Inflammatory macrophage treated with lipopolysaccharide for 1 hour (primary cell): ENCODE measurements at places on chromosomes 13 and 19.

GRCh38 chr13:101700598-101700997, 248.1 kb downstream of the ITGBL1 start:
- no peak for DNase-seq

- no peak for DNase-seq
Measured at GRCh38 chr13:73248711-73249580, 190.1 kb downstream of the KLF5 start.

DNA sequence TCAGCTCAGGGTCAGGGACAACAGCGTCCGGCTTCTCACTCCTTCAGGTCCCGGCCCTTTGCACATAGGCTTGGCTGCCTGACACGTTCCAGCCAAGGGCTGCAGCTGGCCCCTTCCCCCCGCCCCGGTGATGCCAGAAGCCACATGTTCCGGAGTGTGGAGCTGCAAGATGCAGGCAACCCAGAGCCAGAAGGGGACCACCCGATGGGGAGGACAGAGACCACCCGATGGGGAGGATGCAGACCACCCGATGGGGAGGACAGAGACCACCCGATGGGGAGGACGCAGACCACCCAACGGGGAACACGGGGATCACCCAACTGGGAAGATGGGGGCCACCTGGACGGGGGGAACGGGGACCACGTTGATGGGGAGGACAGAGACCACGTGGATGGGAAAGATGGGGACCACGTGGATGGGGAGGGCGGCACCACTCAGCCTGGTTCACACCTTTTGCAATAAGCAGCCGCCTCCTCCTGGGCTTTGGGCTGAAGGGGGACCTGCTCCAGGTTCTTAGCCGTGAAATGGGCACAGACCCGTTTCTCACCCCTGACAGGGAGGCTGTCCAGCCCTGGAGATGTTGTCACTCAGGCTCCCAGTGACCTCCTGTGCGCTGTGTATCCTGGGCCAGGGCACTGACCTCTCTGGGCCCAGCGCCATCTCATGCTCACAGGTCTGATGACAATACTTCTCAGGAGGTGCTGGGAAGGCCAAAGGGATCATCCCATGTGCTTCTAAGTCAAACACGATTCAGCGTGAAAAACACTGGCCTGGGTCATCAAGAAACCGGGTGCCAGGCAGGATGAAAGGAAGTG, 34.5 kb downstream of the C13orf46 start:
- no peak for DNase-seq

DNA sequence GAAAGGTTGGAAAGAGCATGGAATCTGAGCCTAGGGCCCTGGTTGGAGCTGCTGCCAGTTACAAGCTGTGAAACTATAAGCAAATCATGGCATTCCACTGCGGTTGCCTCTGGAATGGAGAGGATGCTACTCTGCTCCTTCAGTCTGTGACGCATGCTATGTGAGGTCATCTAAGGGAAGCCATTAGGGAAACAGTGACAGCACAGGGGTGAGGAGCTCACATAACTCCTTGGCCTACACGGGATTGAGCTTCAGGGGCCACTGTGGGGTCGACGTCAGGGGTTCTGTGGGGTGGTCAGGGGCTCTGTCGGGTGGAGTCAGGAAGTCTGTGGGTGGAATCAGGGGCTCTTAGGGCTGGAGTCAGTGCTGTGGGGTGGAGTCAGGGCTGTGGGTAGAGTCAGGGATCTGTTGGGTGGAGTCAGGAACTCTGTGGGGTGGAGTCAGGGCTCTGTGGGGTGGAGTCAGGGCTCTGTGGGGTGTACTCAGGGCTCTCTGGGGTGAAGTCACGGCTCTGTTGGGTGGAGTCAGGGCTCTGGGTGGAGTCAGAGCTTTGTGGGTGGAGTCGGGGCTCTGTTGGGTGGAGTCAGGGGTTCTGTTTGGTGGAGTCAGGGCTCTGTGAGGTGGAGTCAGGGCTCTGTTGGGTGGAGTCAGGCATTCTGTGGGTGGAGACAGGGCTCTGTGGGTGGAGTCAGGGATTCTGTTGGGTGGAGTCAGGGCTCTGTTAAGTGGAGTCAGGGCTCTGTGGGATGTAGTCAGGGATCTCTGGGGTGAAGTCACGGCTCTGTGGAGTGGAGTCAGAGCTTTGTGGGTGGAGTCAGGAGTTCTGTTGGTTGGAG, 35.8 kb upstream of the MEDAG start:
- peak; percentile 82 for DNase-seq

GRCh38 chr13:75760131-75761021, 124.2 kb downstream of the LMO7 start:
- DNase-seq, result no peak

- DNase-seq, result no peak
Measured at GRCh38 chr13:94712812-94713560, 641 bp upstream of the SOX21 start.

GRCh38 chr19:58356766-58357480, 3.6 kb upstream of the A1BG start:
- no peak for DNase-seq

DNA sequence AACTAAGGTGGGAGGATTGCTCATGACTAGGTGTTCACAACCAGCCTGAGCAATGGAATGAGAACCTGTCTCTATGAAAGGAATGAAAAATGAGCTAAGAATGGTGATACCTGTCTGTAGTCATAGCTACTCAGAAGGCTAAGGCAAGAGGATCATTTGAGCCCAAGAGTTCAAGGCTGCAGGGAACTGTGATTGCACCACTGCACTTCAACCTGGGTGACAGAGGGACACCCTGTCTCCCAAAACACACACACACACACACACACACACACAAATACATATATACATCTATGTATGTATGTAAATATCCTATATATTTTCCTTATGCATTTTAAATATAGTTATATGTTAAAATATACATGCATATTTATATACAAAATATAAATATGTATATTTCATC, 7.4 kb upstream of the ZNF433 start:
- no peak for DNase-seq

GRCh38 chr19:16571822-16572331, 338 bp downstream of the SLC35E1 start:
- no peak for DNase-seq

- DNase-seq, result no peak
Measured at GRCh38 chr13:24680258-24680920, at the start of gene ATP12A. Gene ATP12A, plus strand, starts transcription at chr13:24680408. Its CDS starts 336 bp downstream, at chr13:24680744.

GRCh38 chr13:78084401-78084800, 165.8 kb upstream of the EDNRB start:
- no peak for DNase-seq

- peak; percentile 21 for DNase-seq
Measured at GRCh38 chr13:112943309-112944125, 25.5 kb upstream of the MCF2L start.

DNA sequence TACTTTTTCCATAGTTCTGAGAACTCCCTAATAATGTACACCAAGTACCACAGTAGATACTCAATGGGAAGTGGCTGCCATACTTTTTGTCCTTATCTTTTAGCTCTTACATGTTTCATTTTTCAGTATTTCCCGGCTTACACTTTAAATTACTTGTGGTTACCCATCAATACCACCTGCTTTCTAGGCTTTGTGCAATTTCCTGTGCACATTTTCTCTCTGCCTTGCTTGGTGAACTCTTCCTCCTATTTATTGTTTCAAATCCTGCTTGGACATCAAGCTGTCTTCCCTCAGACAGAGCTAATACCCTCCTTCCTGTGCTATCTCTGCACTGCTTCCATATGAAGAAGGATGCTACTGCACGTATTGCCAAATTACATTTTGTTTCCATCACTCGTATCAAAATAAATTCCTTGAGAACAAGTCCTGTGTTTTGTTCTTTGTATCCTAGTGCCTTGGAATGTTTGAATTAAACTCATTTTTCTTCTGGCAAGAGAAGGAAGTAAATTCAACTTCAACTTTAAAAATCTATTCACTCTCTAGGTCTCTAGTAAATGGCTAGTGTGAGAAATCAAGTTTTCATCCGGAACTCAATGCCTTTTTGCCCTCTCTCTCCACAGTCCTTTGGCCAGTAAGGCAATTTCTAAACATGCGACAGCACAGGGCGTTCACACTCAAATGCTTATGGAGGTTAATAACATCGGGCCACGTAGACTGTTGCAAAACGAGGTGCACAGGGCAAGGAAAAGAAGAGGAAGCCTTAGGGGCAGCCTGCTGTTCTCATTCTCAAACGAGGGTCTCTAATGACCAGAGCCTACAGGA, 5.6 kb downstream of the ZAR1L start:
- DNase-seq, result no peak

DNA sequence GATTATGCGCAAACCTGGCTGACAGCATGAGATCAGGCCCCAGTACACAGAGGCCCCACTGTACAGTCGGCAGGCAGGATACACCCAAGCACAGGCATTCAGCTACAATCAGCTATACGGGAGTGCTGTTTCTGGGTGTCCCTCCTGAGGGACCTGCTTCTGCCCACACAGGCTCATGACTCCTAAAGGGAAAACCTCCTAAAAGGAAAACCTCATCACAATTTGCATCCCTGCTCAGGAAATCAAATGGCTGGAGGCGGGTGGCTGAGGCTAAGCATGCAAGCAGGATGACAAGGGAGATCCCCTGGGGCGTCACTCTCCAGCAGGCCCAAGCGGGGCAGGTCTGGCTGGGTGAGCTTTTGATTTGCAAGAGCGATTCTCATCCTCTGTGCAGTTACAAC, 99.8 kb downstream of the CRYL1 start:
- DNase-seq, result no peak

DNA sequence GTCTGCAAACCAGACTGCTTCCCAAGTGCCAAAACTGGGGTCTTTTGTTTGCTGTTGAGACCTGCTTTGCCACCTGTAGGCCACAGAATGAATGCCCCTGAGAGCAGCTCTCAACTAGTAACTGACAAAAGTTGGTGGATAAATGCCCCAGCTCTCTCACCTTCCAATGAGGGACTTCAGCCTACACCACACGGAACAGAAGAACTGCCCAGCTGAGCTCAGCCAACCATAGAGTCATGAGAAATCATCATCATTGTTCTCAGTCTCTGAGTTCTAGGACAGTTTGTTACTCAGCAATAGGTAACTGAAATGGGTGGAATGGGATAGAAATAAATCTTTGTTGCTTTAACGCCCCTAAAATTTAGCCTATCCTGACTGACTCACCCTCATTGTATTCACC, 59.1 kb upstream of the MRI1 start:
- DNase-seq, result no peak

- peak; percentile 66 for DNase-seq
Measured at GRCh38 chr19:1063030-1063908, 3.7 kb upstream of the ARHGAP45 start.

DNA sequence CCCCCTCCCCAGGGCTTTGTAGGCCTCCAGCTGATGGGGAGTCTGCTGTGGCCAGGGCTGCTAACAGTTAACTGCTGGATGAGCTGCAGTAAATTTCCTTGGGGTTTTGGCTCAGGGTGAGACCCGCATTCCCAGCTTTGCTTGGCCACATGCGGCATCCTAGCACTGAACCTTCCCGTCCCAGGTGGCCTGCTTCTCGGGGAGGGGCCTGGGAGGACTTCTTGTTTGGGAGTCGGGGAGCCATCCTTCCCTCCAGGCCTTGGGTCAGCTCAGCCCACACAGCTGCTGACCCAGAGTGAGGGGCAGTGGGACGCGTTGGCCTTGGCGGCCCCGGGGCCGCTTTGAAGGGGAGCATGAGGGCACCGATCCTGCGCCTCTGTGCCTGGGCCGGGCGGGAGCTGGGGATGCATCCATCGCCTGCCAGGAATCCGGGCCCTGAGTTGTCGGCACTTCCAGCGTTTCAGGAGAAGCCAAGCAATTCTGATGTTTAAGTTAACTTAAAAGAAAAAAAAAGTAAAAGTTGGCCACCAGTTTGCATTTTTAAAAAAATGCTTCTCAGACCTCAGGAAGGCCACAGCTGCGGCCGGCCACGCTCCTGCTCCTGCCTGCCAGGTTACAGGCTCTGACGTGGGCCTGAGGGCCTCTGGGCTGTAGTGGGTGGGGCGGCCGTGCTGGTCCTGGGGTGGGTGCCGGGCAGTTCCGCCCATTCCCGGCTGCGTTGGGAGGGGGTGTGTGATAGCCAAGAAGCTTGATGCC, 27.7 kb downstream of the CRTC1 start:
- DNase-seq, result no peak

GRCh38 chr13:97021241-97021640, 27.0 kb upstream of the OXGR1 start:
- DNase-seq, result no peak

GRCh38 chr13:97108530-97108900, 113.6 kb upstream of the MBNL2 start:
- DNase-seq, result no peak

GRCh38 chr19:53422551-53422950, 9.2 kb upstream of the ZNF761 start:
- DNase-seq, result no peak

DNA sequence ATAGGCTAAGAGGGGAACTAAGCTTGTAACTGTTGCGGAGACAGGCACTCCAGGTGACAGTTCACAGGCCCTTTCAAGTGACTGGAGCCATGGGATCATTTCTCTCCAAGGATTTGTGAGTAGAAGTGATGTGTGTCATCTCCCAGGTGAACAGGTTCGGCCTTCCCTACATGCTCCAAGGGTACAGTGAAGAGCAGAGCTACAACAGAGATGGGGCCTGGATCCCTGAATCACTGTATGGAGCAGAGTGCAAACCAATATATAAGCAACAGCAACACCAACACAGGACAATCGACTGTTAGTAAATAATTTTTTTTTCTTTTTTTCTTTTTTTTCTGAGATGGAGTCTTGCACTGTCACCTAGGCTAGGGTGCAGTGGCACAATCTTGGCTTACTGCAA, 15.0 kb downstream of the ZSCAN18 start:
- DNase-seq, result no peak

GRCh38 chr13:81171065-81171647, 830.2 kb upstream of the SPRY2 start:
- DNase-seq, result peak; percentile 31

GRCh38 chr13:114258589-114258988, 22.8 kb upstream of the UPF3A start:
- no peak for DNase-seq

DNA sequence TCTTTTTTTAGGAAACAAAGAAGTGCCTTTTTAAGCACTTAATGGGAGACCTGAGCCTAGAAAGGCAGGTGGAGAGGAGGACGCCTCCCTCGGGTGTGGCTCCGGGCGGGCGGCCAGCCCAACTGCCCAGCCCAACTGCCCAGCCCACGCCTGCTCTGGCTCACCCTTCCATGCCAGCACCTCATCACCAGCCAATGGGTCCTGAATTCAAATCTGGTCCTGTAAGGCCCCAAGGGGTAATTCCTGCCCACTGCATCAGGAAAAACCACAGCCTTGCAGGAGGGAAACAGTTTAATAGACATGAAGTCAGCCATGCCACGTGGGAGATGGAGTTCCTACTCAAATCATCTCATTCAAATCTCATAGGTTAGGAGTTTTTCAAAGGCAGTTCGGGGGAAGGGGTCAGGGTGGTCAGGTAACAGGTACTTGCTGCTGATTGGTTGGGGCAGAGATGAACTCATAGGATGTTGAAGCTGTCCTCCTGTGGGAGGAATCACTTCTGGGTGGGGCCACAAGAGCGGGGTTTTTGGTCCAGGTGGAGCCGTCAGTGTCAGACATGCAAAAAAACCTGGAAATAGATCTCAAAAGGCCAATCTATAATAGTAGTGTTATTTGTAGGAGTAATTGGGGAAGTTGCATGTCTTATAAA, 64.9 kb downstream of the HSPH1 start:
- no peak for DNase-seq

GRCh38 chr13:36282821-36283432, 14.7 kb downstream of the CCDC169 start:
- DNase-seq, result peak; percentile 52
